Activated gamma-delta T cell treated with Interleukin-2 at 50 U/mL for 16 hours (primary cell): ENCODE measurements at places on chromosomes 6 and 20.

DNA sequence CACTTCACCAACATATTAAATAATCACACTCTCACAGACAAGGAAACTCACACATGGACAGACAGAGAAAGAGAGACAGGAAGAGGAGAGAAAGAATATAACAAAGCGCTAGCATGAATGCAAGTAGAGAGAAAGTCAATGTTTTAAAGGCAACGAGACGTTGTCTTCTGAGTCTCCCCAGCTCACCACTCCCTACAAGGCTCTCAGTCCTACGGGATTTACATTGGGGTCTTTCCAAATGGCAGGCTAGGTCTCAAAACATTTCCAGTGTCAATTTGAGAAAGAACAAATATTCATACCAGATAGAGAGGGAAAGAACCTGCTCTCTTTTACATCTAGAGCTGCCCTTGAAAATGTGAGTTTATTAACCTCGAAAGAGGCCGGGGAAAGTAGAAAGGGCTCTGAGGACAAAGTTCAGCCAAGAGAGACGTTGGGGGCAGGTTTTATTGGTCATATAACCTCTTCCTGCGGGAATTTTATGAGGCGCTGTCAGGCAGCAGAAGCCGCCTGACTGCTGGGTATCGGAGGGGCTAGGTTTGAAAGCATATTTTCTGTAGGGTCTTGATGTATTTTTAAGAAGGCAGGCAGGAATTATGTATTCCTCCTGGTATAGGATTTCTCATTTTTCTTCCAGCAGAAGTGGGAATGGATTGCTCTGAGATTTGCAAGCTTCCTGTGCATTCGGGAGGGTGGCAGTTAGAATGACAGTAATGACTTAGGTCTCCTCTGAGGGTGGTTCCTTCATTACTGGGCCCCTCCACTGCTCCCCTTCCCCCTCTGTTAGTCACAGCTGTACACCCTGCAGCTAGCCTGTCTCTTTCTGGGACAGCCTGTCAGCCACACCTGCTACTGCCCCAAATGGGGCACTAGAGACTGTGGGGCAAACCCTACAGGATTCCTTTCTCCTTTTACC, 34.4 kb upstream of the KIF16B start:
- DNase-seq = no peak

DNA sequence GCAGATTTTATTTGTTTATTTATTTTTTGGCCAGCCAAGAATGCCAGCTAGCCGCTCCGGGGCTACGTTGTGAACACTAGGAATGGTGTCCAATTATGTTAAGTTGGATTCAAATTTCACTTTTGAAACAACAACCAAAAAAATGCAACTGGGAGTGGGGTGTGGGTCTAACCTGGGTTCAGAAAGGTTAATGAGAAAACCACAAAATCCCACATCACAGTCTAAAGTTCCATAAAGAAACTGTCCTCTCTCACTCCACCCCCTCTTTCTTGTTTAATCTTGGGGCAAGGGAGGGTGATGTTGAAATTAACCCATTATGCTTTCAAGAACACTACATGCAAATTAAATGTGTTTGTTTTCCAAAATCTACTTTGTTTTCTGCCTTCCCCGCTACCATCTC, 77.2 kb downstream of the LINC00237 start:
- DNase-seq = no peak

DNA sequence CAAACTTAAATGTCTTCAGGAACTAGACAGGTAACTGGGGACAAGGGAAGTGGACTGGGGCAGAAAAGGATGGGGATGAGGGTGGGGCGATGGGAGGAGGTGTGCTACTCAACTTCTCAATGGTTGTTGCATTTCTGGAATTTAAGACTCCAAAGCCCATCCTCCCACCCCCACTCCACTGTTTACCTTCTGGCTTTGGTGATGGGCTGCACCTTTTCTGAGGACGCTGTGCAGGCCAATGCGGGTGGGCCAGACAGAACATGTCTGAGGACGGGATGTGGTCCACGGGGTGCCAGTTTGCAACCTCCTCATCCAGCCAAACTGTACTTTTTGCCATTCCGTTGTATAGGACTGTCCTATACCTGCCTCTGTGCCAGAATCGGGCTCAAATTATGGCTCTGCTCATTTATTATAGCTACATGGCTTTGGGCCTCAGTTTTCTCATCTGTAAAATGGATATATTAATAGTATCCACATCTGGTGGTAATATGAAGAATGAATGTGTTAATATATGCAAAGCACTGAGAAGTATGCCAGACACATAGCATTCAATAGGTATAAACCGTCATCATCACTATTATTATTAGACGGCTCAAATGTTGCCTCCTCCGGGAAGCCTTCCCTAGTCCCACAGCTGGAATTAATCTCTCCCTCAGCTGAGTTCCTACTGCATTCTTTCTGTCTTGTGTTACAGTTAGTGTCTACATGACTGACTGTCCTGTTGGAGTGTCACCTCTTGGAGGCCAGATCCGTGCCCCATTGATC, 31.0 kb upstream of the VEGFA start:
- DNase-seq = no peak

DNA sequence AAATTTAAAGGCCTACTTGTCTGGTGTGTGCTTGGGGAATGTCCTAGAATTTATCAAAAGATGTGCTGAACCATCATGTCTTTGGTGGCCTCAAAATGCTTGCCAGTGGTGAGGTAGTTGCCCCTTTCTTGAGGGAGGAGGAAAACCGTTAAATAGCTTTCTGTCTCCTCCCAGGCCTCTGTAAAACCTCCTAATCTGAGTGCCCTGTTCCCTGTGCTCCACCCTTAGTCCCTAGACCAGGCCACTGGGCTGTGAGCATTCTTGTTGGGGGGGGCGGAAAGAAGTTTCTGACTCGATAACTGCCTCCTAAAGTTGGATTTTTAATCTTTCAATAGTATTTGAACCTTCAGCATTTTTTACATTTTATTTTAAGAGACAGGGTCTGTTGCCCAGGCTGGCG, 23.1 kb downstream of the JARID2 start:
- DNase-seq = no peak

DNA sequence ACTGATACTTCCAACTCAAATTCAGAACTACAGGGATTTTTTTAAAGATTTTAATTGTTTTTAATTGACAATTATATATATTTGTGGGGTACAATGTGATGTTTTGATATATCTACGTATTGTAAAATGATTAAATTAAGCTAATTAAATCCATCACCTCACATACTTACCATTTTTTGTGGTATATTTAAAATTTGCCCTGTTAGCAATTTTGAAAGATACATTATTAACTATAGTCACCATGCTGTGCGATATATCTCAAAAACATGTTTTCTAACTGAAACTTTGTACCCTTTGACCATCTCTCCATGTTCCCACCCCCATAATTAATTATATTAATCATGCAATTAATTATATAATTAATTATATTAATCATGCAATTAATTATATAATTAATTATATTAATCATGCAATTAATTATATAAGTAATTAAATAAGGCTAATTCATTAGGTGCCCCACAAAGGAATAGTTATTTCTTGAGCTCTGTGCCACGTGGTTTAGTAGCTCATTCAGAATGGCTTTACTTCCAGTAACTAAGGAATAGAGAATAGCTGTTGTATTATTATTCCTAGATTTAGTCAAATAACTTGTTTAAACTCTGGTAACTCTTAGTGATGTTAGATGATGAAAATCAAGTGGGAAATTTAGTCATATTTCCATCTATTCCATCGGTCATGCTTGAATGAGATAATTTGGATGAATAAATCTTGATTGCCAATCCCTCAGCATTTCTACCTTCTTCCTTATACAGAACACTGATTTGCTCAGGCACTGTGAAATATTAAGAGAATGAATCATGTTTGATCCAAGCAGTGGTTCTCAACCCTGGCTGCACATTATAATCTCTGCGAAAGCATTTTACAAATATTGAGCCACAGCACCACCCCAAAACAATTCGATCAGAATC, 25.1 kb downstream of the LOC128125822 start:
- no peak for DNase-seq

DNA sequence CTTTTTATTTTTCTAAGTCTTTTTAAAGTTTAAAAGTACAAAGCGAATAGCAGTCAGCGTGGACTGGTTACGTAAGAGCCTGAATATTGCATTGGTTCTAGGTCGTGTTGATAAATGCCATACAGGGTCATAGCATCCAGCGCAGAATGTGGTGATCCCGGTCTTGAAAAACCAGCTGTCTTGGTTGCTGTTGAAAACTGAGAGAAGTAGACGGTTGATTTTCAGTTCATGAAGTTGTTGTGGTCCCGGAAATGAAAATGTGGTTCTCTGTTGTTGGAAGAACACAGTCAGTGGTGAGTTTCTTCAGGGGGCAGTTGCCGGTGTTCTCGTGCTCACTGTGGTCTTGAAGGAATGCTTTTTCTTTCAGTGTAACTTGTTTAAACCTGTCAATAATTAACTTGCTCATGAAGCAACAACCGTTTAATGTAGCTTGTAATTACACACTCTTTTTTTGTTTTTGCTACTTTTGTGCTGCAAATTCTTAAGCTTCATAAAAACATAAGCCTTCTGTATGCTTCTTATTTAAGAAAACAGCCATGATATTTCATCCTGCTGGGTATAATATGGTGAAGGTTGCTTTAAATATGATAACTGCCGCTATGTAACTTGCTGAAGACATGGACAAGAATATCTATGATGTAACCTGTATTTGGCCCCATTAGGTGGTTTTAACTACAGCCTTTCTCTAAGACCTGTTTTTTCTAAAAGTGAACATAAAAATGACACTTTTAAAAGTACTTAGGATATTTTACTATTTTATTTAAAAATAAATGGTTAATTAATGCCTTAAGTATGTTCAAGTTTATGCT, 64.8 kb upstream of the KIF25 start:
- DNase-seq = no peak

GRCh38 chr6:133503336-133503729, 262.2 kb downstream of the EYA4 start:
- DNase-seq = no peak

DNA sequence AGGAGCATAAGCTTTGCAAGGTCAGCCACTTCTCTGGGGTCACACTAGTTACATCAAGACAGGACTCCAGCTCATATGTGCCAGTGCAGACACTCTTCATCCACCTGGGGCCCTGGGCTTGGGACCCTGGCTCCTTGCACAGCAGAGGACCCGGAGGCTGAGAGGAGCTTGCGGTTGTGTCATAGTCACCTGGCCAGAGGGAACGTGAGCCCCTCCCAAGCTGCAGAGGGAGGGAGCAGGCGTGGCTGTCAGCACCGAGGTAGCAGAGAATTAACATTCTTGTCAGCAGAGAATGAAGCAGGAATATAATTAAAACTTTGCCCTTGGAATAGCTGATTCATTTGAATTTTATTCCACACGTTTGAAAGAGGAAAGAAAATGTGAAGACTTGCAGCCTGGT, 36.8 kb downstream of the BCAS4 start:
- no peak for DNase-seq

GRCh38 chr6:48144021-48144420, 33.0 kb upstream of the PTCHD4 start:
- no peak for DNase-seq

DNA sequence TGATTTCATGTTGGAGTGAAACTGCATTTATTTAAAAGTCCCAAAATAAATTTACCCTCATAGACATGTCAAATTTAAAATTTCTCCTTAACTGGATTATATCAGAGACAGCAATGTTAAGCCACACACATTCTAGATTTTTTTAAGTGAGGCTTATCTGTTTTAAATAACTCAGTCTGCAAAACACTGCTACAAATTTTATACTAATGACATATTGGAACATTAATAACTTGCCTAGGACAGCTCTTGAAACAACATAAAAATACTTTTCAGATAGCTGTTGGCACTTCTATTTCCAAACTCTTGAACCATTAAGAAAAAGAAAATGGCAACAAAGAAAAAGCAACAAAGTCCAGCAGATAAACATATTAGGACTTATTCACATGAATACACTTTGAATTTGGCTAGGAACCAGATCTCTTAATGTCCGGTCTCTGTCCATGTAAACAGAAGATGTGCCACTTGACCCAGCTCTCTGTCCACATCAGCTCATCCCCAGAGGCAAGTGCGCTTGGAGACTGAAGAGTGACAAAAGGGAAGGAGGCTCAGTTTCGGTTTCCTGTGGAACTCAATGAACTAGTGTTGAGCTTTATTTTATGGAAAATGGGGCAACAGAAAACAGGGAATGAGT, 219.3 kb upstream of the THBS2 start:
- no peak for DNase-seq

GRCh38 chr20:46371656-46372055, 34.8 kb downstream of the ELMO2 start:
- DNase-seq = no peak

- DNase-seq = no peak
Measured at GRCh38 chr6:35473075-35473849, 5.1 kb downstream of the RPL10A start.

DNA sequence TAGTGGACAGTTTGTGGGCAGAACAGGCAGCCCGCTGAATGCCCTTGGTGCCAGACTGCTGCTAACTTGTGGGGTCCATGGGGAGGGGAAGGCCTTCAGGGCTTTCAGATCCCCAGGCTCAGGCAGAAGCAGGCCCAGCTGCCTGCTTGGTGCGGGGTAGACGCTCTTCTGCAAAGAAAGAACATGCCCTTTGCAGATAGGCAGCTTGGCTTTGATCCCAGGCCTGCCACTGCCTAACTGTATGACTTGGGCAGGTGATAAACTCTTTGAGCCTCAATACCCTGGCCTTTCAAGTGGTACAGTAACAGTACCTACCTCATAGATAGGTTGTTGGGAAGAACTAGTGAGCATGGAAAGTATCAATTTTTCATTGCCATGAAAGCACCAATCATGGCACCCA, 28.4 kb downstream of the CHMP4B start:
- no peak for DNase-seq

DNA sequence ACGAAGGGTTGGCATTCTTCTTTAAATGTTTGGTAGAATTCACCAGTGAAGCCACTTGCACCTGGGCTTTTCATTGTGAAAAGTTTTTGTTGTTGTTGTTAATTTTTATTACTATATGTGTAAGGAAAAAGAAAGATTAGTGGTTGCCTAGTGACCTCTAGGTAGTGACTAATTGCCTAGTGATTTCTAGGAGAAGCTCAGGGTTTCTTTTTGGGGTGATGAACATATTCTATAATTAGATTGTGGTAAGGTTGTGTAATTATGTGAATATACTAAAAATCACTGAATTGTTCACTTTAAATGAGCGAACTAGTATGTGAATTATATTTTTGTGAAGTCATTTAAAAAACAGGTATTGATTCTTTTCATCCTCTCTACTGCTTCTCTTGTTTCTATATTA, 123.8 kb upstream of the TMEM170B start:
- no peak for DNase-seq

GRCh38 chr6:134721060-134721405, 228.9 kb downstream of the ALDH8A1 start:
- DNase-seq = no peak

GRCh38 chr6:143620447-143620846, 57.3 kb upstream of the PHACTR2 start:
- DNase-seq = no peak

DNA sequence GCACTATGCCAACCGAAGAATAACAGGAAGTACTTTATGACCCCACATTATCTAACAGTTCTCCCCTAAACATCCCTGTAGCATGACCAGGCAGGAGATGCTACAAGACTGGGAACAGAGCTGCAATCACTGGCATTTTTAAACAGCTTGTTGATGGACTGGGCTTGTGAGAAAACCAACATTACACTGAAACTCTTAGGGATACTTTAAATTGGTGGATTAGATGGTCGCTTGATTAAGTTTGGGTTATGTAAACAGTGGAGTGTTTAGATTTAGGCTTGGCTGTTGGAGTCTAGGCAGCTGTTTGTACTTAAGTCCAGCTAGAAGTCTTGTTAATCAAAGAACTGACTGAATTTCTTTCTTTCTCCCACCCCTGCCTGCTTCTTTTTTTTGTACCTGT, 234.1 kb upstream of the BMP2 start:
- DNase-seq = no peak

GRCh38 chr20:11626551-11626950, 291.1 kb upstream of the BTBD3 start:
- DNase-seq = no peak

- no peak for DNase-seq
Measured at GRCh38 chr6:89434150-89434499, 1.2 kb downstream of the ANKRD6 start.
